Hepatic stellate cell (primary cell): ENCODE measurements at places on chromosomes 2 and 18.

- DNase-seq = no peak
Observed at GRCh38 chr2:181421131-181421458, 36.1 kb upstream of the ITGA4 start.

- no peak for DNase-seq
Observed at GRCh38 chr18:61360404-61361383, 27.5 kb downstream of the CDH20 start.

- DNase-seq = no peak
Observed at GRCh38 chr2:10448576-10449485, 704 bp upstream of the ODC1 start.

GRCh38 chr18:3248658-3249359 is 1.2 kb downstream of the MYL12A start:
- DNase-seq = no peak

- DNase-seq = no peak
Observed at GRCh38 chr18:12779456-12779855, 76.6 kb downstream of the PSMG2 start.

- DNase-seq = no peak
Observed at GRCh38 chr2:129092956-129093355, 774.3 kb upstream of the HS6ST1 start.

GRCh38 chr2:237412988-237413776 is 782 bp downstream of the COL6A3 start:
- DNase-seq = no peak

GRCh38 chr2:235017441-235017840 is 65.6 kb downstream of the SH3BP4 start:
- no peak for DNase-seq

GRCh38 chr2:132468821-132469675 is 52.4 kb downstream of the GPR39 start:
- DNase-seq = no peak

- no peak for DNase-seq
Observed at GRCh38 chr18:59674903-59675270, 22.3 kb downstream of the CCBE1 start.

DNA sequence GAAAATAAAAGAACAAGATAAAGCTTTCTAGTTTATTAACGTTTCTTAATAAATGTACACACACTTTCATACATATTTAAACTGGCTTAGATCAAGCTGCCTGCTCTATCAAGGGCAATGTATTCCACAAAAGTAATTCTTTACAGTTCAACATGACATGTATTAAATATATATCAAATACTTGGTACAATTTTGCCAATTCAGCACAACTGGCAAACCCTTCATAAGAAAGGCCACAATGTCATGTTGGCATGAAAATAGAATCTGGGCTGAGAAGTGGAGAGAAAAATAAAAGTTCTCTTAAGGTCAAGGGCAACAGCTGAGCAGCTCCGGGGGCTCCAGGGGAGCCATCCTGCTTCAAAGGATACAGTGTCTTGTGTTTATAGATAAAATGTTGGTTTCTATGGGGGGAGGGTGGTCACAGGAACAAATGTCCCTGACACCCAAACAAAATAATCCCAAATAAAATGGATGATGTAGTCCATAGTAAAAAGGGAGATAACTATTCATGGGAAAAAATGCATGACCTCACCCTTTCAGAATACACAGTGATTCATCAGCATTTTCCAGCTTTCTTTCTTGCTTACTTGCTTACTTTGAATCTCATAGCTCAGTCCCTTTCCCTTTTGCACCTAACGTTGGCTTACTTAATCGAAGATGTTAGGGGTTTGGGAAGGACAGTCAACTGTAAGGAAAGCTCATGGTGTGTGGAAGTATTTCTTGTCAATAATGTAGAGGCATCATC is 494.9 kb downstream of the NYAP2 start:
- DNase-seq = peak; percentile 27

- DNase-seq = peak; percentile 35
Observed at GRCh38 chr18:34592961-34593382, 117.1 kb upstream of the DTNA start.

- no peak for DNase-seq
Observed at GRCh38 chr2:120767486-120768005, 31.9 kb downstream of the GLI2 start.

DNA sequence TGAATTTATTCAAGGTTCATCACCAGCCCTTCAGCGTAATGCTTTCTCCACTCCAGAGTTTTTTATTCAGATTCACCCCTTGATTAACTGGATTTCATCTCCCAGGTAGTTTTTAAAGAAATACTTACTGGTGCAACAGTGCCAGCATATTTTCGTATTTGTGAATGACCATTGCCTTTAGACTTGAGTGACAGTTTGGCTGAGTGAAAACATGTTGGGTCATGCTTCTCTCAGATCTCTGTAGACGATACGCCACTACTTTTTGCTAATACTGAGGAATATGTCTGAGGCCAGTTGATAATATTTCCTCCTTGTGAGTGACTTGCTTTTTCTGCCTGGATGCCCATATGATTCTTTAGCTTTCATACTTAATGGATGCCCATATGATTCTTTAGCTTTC is 51.5 kb downstream of the CYP26B1 start:
- DNase-seq = no peak

DNA sequence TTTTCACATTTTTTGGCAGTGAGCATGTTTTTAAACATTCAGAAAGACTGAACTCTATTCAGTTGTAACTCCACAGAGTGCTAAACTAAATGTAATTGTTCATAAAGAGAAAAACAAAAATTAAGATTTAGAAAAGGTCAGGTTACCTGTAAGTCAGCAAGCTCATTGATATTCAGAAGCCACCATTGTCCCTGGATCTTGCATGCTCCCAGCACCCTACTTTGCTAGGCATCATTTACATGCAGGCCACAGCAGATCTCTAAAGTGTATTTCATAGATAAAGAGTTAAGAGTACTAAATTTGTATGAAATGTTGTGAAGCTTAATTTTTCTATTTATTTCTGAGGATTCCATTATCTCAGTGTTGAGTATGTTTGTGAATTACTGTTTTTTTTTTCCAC is 64.8 kb upstream of the CDH19 start:
- no peak for DNase-seq

DNA sequence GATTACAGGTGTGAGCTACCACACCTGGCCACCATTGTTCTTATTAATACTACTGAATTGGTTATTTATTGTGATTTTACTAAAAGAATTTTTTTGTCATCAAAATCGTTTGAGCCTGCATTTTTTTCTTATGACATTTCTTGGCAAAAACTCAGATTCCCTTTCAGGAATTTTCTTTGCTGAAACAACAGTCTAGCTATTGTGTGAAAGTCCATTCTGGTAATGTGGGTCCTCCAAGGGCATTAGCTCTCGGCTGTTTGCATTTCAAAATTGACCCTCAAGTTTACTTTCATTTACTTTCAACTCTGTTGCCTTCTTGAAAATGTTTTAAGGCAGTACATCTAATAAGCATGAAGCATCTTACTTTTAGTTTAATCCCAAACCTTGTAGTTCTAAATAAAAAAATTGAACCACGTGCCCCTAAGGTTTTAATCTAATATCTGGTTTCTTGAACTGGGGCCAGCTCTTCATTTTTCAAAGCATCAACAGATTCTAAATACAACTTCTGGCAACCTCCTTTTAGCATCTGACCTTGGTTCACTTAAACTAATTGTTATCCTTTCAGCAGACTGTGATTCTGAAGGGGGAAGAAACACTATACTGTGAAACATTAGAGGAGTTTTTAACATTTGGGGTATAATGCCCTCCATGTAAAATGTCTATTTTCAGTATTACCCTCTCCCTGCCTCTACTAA is 325.2 kb upstream of the RAB12 start:
- DNase-seq = peak; percentile 22
